ENCODE measurements at places on chromosomes 4 and X. TPM values are rescaled to one million over a fixed set of nuclear protein-coding genes. Genes with fewer than 3 reads are reported as not detected.

The PHOX2B gene
- 28.4 TPM for total RNA-seq

The TASL gene
- total RNA-seq: not detected

The RRH gene
- not detected for total RNA-seq

GRCh38 chr4:74933562-74934015 is 673 bp downstream of the PARM1 start:
- no peak for DNase-seq
- peaks cover 58% of the 10 kb centered on the region for H3K27me3 ChIP-seq
- H3K36me3 ChIP-seq: no peaks in the 10 kb centered on the region
- peak overlapping the region; percentile 87 for H3K4me3 ChIP-seq

- H3K27ac ChIP-seq: no peak overlapping the region
- DNase-seq: no peak
- H3K4me1 ChIP-seq: no peaks in the 10 kb centered on the region
- H3K36me3 ChIP-seq: no peaks in the 10 kb centered on the region
Observed at GRCh38 chrX:149006235-149006634, 498.9 kb downstream of the IDS start.

GRCh38 chr4:44668526-44668925 is 9.7 kb upstream of the GUF1 start:
- H3K36me3 ChIP-seq: no peaks in the 10 kb centered on the region
- DNase-seq: no peak
- H3K4me1 ChIP-seq: no peaks in the 10 kb centered on the region
- H3K4me3 ChIP-seq: no peak overlapping the region

DNA sequence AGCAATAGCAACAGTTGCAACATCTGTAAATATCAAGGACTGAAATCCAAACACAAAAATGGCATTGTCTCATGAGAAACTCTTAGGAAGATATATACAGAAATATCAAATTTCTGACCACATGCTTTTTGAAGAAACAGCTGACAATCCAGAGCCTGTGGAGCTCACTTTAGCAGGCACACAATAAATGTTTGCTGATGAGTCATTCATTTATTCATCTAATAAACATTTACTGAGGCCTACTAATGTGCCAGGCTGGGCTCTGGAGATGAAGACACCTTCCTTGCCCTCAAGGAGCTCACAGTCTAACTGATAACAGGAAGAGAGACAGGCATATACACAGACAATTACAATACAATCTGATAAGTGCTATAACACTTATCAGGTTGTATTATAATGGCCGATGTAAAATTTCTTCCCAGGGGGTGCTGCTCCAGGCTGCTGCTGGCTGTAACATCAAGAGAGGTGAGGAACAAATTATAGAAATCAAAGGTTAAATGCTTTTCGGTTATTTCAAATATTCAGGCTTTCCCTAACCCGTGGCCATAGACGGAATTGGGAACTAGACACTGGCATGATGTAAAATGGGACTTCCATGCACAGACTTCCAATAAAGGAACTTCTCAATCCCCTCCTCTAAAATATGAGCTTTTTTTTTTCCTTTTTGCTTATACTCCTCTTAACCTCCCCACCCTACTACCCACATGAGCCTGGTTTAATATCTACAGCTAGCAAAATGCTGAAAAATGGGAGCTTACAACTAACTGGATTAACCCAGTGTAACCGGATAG is 16.8 kb upstream of the ZCCHC13 start:
- no peak overlapping the region for H3K27ac ChIP-seq
- H3K36me3 ChIP-seq: peaks cover 6% of the 10 kb centered on the region
- DNase-seq: no peak
- peaks cover 27% of the 10 kb centered on the region for H3K4me1 ChIP-seq
- no peaks in the 10 kb centered on the region for H3K27me3 ChIP-seq
- H3K4me3 ChIP-seq: no peak overlapping the region

GRCh38 chrX:45852884-45853283 is 652.2 kb upstream of the DIPK2B start:
- no peak overlapping the region for H3K4me3 ChIP-seq
- H3K36me3 ChIP-seq: peaks cover 7% of the 10 kb centered on the region
- H3K27ac ChIP-seq: no peak overlapping the region
- peaks cover 24% of the 10 kb centered on the region for H3K27me3 ChIP-seq
- H3K4me1 ChIP-seq: peaks cover 17% of the 10 kb centered on the region

GRCh38 chr4:81723019-81723884 is 251.5 kb upstream of the RASGEF1B start:
- H3K27me3 ChIP-seq: no peaks in the 10 kb centered on the region
- H3K4me3 ChIP-seq: no peak overlapping the region
- H3K36me3 ChIP-seq: peaks cover under 1% of the 10 kb centered on the region

DNA sequence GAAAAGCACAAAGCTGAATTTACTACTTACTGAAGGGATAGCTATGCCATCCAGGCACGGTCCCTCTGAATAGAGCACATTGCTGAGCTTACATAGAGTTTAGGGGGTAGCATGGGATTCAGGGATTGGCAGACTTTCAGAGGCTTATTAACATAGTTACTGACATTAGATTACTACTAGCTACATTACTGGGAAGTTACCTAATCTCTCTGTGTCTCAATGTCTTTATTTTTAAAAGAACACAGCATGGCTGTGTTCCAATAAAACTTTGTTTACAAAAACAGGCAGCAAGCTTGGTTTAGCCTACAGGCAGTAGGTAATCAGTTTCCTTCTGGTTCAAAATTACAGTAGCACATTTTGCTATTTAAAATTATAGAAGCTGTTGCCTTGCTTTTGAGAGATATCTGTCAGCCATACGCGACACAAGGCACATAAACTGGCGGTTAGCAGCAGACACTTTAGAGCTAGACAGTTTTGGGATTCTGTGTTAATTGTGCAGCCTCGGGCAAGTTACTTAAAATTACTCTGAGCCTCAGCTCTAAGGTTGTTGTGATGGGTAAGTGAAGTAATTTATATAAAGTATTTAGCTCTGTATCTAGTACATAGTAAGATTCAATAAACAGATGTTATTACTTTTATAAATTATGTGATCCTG is 6.9 kb downstream of the KLHL8 start:
- H3K4me3 ChIP-seq: no peak overlapping the region
- no peak for DNase-seq
- H3K4me1 ChIP-seq: peaks cover 10% of the 10 kb centered on the region
- no peaks in the 10 kb centered on the region for H3K27me3 ChIP-seq
- H3K27ac ChIP-seq: no peak overlapping the region

- no peak overlapping the region for H3K4me3 ChIP-seq
- peaks cover 3% of the 10 kb centered on the region for H3K36me3 ChIP-seq
- H3K27ac ChIP-seq: no peak overlapping the region
- H3K4me1 ChIP-seq: peaks cover 7% of the 10 kb centered on the region
- H3K27me3 ChIP-seq: no peaks in the 10 kb centered on the region
Observed at GRCh38 chrX:11131146-11131545, 20.0 kb downstream of the HCCS start.

DNA sequence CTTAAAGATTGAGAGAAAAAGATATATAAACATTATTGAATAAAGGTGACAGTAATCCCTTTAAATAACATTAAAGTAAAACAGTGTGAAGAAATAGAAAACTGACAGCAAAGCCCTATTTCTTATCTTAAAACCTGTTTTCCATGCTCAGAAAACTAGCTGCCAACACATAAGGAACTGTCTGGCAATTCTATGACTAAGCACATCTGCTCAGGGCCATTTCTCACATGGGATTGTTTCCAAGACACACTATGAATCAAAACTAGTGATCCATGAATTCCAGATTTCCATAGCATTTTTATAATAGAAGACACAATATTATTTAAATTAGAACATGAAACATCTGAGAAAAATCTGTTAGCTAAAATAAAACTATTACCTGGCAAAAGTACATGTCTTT is 113.4 kb downstream of the SCLT1 start:
- no peak overlapping the region for H3K4me3 ChIP-seq
- DNase-seq: no peak
- H3K4me1 ChIP-seq: no peaks in the 10 kb centered on the region
- H3K27ac ChIP-seq: no peak overlapping the region

GRCh38 chrX:147739196-147739595 is 172.5 kb upstream of the FMR1 start:
- H3K36me3 ChIP-seq: no peaks in the 10 kb centered on the region
- no peak overlapping the region for H3K4me3 ChIP-seq
- H3K27me3 ChIP-seq: no peaks in the 10 kb centered on the region

DNA sequence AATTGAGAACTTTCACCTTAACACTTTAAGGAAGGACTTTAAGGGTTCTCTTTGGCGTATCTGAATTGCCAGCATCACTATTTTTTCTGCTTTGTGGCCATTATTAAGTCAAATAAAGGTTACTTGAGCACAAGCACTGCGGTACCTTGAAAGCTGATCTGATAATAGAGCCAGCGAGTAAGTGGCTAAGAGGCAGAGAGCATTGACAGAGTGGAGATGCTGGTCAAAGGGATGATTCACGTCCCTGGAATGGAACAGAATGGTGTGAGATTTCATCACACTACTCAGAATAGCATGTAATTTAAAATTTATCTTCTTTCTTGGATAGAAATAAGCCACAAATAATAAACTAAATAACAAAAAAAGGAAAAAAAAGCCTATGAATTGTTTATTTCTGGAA is 57.1 kb upstream of the NPFFR2 start:
- no peaks in the 10 kb centered on the region for H3K36me3 ChIP-seq
- DNase-seq: no peak
- no peaks in the 10 kb centered on the region for H3K27me3 ChIP-seq
- no peak overlapping the region for H3K27ac ChIP-seq
- no peaks in the 10 kb centered on the region for H3K4me1 ChIP-seq

DNA sequence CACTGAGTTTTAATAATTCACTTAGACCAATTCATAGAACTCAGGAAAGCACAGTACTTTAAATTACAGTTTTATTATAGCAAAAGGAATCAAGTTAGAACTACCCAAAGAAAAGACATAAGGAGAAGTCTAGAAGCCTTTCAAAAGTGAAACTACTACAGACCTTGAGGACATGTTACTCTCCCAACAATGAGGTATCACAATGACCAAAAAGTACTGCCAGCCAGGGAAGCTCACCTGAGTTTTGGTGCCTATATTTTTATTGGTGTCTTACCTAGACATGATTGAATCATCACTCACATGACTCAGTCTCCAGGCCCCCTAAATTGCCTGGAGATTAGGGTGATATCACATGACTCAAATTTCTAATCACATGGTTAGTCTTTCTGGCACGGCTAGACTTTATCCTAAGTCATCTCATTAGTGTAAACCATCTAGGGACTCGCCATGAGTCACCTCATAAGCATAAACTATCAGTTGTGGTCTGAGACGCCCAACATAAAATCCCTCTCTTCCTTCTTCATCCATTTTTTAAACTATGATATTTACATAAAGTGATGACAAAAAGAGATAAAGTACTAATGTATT is 372.3 kb downstream of the TMA16 start:
- no peaks in the 10 kb centered on the region for H3K4me1 ChIP-seq
- no peak overlapping the region for H3K4me3 ChIP-seq
- no peaks in the 10 kb centered on the region for H3K27me3 ChIP-seq

DNA sequence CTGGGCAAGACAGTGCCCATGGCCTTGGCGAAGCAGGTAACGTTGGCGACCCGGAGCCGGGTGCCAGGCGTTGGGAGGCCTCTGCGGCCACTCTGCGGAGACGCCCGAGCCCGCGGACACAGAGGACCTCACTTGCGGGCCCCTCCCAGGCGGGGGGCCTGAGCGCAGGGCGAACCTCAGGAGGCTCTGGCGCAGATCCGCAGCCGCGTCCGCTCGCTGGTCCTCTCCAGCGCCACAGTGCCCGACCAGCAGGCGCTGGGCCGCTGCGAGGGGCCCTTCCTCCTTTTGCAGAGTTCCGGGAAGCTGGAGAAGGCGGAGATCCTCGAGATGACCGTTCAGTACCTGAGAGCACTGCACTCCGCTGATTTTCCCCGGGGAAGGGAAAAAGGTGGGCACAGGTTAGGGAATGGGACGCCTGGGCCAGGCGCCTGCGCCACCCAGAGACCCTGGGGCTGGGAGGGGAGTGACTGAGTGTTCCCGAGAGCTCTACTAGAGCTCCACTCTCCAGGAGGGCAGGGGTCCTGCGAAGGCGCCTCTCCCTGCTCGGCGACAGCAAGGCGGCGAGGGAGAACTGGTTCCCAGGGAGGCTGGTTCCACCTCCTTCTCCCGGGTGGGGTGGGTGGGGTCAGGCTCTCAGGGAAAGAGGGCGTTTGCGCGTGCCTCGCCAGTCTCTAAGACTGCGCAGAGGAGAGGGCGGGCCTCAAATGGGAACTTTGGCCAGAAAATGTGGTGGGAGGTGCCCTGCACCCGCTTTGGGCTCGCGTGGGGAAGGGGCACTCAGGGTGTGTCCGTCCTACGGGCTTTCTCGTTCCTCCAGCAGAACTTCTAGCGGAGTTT is 1.4 kb downstream of the HELT start:
- H3K4me3 ChIP-seq: no peak overlapping the region
- H3K27me3 ChIP-seq: peaks cover 100% of the 10 kb centered on the region
- H3K36me3 ChIP-seq: no peaks in the 10 kb centered on the region
- H3K27ac ChIP-seq: no peak overlapping the region
